ENCODE measurements at places on chromosomes 3 and 15.

GRCh38 chr15:35616498-35617271, 70.7 kb upstream of the DPH6 start:
- DNase-seq, result peak; percentile 38

GRCh38 chr3:133479401-133479800, 79.5 kb downstream of the BFSP2 start:
- no peak for DNase-seq

DNA sequence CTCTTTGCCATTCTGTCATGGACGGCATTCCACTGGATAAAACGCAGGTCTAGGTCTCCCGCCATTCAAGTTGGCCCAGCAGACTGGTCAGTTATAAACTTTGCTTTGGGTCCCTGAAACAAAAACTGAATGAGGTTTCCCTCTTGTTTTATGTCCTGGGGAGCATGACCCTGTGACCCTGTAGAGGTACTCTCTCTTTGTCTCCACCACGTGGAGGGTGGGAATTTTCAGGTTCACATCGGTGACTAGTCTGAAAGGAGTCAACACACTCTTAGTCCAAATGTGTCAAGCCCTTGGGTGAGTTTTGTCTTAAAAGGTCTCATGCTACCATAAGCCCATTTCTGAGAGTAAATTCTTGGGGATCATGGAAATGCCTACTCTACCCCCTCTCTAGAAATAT, 139.9 kb downstream of the PLCH1 start:
- no peak for DNase-seq

DNA sequence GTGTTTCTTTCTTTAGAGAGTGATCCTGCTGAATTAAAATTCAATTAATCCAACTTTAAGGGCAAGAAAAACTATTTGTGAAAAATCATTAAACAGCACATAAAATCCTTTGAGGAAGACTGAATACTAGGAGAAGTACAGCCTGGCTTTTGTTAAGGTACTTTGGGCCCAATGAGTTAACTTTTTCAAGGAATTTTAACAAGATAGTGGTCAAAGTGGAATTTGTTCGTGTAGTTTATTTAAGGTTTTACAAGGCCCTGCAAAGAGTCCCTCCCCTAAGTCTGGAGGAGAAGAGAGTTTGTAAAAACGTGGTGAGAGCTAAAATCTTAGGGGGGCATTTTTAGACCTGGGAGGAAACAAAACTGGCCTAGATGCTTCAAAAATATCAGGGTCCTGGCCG, 26.0 kb upstream of the TRIM71 start:
- DNase-seq, result no peak

DNA sequence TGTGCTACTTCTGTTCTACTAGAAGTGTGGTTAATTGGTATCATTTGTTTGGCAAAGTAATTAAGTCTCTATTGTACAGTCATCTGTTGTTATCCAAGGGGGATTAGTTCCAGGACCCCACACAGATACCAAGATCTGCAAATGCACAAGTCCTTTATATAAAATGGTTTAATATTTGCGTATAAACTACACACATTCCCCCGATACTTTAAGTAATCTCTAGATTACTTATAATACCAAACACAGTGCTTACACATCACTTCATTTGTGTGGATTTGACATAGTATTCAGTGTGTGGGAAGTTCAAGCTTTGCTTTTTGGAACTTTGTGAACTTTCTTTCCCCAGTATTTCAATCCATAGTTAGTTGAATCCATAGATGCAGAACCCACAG, 50.5 kb upstream of the ABI3BP start:
- no peak for DNase-seq

Measured in fibroblast of upper back skin (primary cell).